NCI-H774 (cell line): ENCODE measurements at places on chromosomes 5 and 9.

GRCh38 chr9:16817514-16817913, 53.0 kb downstream of the BNC2 start:
- no peak for DNase-seq

GRCh38 chr5:174386306-174386705, 338.1 kb upstream of the MSX2 start:
- no peak for DNase-seq

DNA sequence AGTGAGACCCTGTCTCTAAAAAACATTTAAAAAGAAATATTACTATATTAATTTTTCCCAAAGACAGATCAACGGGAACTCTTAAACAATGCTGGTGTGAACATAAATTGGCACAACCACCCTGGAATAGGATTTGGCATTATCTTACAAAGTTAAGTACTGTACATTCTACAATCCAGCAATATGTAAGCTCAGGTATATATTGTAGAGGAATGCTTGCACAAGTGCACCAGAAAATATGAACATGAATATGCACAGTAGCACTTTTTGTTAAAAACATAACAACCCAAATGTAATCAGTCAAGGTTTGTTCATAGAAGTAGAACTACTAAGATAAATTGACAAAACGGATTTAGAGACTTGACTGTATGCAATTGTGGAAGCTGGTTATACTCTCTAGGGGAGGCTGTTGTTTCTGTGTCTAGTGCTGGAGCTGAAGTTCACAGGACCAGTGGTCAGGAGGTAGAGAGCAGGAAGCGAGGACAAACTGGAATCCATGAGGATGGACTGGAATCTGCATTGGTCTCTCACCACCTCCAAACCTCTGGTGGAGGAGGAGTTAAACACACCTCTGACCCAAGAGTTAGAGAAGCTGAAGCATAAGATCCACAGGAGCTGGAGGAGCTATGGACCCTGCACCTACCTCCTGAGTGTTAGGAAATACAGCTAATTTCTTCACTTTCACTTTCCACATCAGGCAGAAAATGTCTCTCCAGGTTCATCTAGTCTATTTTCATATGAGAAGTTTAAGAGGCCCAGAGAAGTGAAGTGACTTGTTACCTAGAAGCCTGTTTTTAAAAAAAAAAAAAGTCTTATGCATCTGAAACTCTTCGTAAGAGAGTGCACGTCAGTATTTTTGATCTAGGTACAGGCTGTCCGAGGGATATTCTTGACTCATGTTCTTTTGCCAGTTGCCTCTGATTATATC, 20.3 kb upstream of the RIC1 start:
- DNase-seq = peak; percentile 5

DNA sequence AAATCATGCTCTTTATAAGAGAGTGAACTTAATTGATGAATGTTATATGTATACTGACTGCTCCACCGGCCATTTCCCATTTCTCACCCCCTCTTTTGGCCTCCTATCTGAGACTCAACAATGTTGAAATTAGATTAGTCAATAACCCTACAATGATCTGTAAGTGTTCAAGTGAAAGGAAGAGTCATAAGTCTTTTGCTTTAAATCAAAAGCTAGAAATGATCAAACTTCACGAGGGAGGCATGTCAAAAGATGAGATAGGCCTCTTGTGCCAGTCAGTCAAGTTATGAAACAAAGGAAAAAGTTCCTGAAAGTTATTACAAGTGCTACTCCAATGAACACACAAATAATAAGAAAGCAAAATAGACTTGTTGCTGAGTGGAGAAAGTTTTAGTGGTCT, 83.1 kb downstream of the NLN start:
- no peak for DNase-seq

DNA sequence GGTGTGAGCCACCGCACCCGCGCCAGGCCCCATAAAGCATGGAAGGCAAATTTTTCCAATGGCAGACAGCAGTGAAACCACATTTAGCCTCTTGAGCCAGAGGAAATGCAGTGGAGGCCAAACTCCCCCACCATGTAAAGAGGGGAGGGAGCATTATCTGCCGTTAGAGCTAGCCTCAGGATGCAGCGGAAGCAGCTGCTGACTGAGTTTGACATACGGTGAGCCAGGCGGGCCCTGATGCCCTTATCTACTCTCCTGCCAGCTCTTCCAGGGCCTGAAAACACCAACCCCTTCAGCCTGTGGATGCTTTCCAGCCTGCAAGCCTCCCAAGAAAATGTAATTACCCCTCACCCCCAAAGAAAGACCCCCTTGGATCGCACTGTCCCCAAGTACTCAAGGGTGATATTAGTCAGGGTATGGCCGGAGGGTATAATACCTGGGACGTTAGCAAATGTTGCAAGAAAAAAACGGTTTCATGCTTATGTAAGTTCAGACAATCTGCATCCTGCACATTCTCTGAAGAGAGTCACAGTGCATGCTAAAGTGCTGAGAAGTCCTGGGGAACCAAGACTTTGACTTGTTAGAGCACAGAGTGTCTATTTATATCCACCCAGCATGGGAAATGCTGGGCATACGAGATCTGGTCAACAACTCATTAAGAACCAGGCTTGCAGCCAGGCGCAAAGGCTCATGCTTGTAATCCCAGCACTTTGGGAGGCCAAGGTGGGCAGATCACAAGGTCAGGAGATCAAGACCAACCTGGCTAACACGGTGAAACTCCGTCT, 11.3 kb upstream of the GGTA1 start:
- no peak for DNase-seq

- DNase-seq = no peak
These were observed 63.7 kb upstream of the CXCL14 start for GRCh38 chr5:135642488-135642870.

- no peak for DNase-seq
These were observed 198.7 kb downstream of the GAPVD1 start for GRCh38 chr9:125460346-125460745.
